ENCODE measurements at places on chromosomes 2 and 18. TPM values are rescaled to one million over a fixed set of nuclear protein-coding genes. Genes with fewer than 3 reads are reported as not detected.

DPP4 gene
- total RNA-seq = 39.1 TPM

IL18RAP gene
- not detected for total RNA-seq

FMNL2 gene
- total RNA-seq = 58.0 TPM

EMILIN1 gene
- total RNA-seq = 283 TPM

ALPP gene
- not detected for total RNA-seq

HOXD4 gene
- 4.6 TPM for total RNA-seq

SLC16A14 gene
- 1.8 TPM for total RNA-seq

AMER3 gene
- not detected for total RNA-seq

DYSF gene
- 2.3 TPM for total RNA-seq

VWC2L gene
- not detected for total RNA-seq

R3HDM1 gene
- 9.5 TPM for total RNA-seq

BMPR2 gene
- 47.5 TPM for total RNA-seq

COL3A1 gene
- total RNA-seq = 3,551 TPM

CHRND gene
- not detected for total RNA-seq

PPP1CB gene
- total RNA-seq = 165 TPM

CCDC148 gene
- 0.43 TPM for total RNA-seq

ONECUT2 gene
- total RNA-seq = not detected

VWA3B gene
- total RNA-seq = not detected

ATP9B gene
- 28.9 TPM for total RNA-seq

COLEC11 gene
- total RNA-seq = 1.4 TPM

ATF2 gene
- total RNA-seq = 39.2 TPM

IDH1 gene
- 139 TPM for total RNA-seq

LIMS4 gene
- 3.1 TPM for total RNA-seq

LAPTM4A gene
- total RNA-seq = 175 TPM

MYCN gene
- 0.07 TPM for total RNA-seq

EVX2 gene
- not detected for total RNA-seq

GLI2 gene
- total RNA-seq = 10.0 TPM

STPG4 gene
- 0.20 TPM for total RNA-seq

FAM237A gene
- not detected for total RNA-seq

HJURP gene
- 5.2 TPM for total RNA-seq

DSG4 gene
- total RNA-seq = not detected

KCNS3 gene
- total RNA-seq = 0.78 TPM

NOP58 gene
- 29.9 TPM for total RNA-seq

DPYSL5 gene
- not detected for total RNA-seq

CDH19 gene
- total RNA-seq = 0.33 TPM

FKBP1B gene
- 6.8 TPM for total RNA-seq

ANXA4 gene
- 67.2 TPM for total RNA-seq

PRR30 gene
- not detected for total RNA-seq

OR6B3 gene
- total RNA-seq = not detected

DIPK1C gene
- total RNA-seq = not detected

FKBP7 gene
- total RNA-seq = 58.6 TPM

NPAS2 gene
- total RNA-seq = 27.7 TPM

ALLC gene
- not detected for total RNA-seq

SEH1L gene
- total RNA-seq = 69.0 TPM

OSR1 gene
- 11.6 TPM for total RNA-seq

TNFAIP6 gene
- total RNA-seq = 10.0 TPM

DRC1 gene
- total RNA-seq = 0.07 TPM
